ENCODE measurements at places on chromosomes 2 and 18.

- DNase-seq = no peak
These were observed 97.5 kb downstream of the ERBB4 start for GRCh38 chr2:212441141-212441540.

- DNase-seq = no peak
These were observed 10.7 kb upstream of the MRO start for GRCh38 chr18:50830544-50830943.

- DNase-seq = no peak
These were observed 114.0 kb downstream of the NOL10 start for GRCh38 chr2:10575609-10576280.

GRCh38 chr2:165718610-165719210, 75.3 kb downstream of the GALNT3 start:
- DNase-seq = no peak

DNA sequence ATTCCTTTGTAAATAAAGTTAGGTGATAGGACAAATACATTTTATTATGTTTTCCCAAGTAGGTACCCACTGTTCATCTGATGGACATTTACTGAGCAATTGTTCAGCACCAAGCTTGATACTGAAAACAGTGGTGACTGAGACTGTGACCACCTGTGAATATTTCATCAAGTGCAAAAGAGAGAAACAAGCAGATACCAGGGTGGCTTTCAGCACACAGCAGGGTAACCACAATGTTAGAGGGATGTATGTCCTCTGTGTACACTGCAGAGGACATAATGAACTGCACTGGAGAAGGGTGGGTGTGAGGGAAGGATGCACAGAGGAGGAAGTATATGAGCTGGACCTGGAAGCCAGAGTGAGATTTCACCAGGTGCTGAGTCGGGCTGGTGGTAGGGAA, 411.8 kb downstream of the RAD51AP2 start:
- DNase-seq = no peak

DNA sequence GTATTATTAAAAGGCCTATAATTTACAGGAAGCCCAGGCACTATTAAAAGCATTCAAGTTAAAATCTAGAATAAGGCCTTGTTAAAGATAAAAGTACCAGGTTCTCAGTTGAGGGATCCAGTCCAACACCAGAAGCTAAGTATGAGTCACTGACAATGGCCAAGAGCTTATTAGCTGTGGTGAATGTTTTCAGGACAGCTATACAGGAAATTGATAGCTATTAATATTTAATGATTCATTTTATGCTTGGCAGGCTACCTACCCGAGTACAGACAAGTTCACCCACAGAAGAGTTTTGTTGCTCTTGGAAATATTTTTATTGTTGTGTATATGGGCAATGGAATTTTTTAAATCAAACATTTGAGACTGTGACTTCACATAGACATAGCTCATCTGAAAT, 729.6 kb upstream of the ZNF804A start:
- DNase-seq = no peak

DNA sequence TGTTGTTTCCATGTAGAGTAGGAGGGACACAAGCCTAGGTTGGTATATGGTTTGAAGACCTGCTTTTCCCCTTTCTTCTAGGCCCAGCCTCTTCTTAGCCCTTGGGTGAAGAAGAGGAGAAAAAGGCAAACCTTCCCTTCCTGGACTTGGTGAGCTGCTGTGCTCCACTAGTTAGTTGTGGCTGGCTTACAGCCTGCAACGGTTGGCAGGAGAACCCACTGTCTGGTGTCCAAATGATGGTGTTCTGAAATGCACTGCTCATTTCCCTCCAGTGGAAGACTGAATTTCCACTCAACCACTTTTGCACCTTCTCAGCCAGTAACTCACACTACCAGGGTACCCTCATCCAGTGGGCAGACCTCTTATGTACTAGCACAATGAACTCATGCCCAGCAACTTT, 824.1 kb downstream of the NRXN1 start:
- DNase-seq = no peak

- DNase-seq = no peak
These were observed 75.4 kb downstream of the FHOD3 start for GRCh38 chr18:36372903-36373311.

- no peak for DNase-seq
These were observed 53.4 kb downstream of the ATIC start for GRCh38 chr2:215365184-215365658.

DNA sequence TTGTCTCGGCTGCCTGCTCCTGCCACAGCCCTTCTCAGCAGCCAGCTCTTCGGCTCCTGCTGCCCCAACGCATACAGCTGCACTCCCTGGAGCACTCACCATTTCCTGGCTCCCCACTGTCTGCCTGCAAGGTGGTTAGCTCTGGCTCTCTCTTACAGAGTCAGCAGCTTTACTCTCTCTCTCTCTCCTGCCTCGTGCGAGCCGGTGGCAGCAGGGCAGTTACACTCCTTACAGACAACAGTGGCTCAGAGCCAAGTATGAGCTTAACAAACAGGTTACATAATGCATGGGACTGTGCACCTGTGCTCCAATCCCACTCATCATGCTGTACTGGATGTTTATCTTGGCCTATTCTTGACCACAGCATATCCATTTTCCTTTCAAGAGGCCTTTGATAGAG, 47.4 kb upstream of the DNAJC10 start:
- DNase-seq = no peak

DNA sequence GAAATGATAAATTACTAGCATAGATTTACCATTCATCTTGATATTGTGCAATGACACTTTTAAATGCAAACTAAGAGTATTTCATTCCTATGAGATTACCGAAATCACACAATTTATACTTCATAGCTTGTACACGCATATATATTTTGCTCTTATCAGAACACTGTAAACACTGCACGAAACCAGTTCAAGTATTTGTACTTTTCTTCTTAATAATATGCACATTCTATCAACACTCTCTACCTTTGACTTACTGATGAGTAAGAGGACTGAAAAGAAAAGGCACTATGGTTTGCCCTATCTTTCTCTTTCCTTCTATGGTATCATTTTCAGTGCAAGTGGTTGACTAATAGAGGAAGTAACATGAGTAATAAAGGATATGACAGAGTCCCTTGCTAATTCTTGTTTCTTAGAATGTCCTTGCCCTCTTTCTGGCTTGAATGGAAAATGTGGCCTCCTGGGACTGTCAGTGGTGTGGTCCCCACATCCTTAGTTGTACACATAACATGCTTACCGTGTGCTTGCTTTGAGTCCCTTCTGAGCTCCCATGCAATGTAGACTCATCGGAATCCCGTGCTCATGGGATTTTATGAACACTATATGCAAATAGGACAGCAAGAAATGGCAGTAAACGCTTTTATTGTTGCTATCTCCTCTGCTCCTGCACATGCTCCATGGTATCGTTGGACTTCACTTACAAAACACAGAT, 363.5 kb upstream of the TNP1 start:
- no peak for DNase-seq
